ENCODE measurements at places on chromosomes 16 and 17.

- DNase-seq = no peak
Measured at GRCh38 chr16:65570261-65570660, 448.4 kb upstream of the CDH11 start.

GRCh38 chr17:73174126-73174525, 9.3 kb downstream of the SSTR2 start:
- DNase-seq = no peak

GRCh38 chr16:89837014-89837546, 8.8 kb downstream of the SPIRE2 start:
- no peak for DNase-seq

DNA sequence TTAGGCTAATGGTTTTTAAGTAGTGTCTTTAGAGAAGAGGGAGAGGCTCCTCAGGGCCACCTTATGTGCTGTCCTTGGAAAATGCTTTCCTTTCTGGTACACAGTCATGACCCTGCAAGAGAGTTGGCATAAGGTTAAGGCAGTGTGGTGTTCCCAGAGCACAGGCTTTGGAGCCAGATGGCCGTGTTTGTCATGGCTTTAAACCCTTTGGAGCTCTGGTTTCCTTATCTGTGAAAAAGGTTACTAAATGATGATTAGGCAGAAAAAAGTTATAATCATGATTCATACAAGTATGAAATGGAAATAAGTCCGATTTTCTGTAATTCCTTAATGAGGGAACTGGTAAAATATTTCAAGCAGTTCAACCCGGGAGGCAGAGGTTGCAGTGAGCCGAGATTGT, 13.2 kb downstream of the UTP4 start:
- DNase-seq = no peak

All from stimulated activated CD8-positive, alpha-beta memory T cell treated with anti-CD3 and anti-CD28 coated beads, Interleukin-7, amount 100 ng/mL, for 4 hours (primary cell).